NCI-H526 (cell line): ENCODE measurements at places on chromosomes 5 and 9.
A peak's percentile ranks its signal among the peaks of the same experiment; 100 is the strongest.

- DNase-seq, result no peak
Observed at GRCh38 chr9:130487500-130487899, 42.7 kb downstream of the ASS1 start.

DNA sequence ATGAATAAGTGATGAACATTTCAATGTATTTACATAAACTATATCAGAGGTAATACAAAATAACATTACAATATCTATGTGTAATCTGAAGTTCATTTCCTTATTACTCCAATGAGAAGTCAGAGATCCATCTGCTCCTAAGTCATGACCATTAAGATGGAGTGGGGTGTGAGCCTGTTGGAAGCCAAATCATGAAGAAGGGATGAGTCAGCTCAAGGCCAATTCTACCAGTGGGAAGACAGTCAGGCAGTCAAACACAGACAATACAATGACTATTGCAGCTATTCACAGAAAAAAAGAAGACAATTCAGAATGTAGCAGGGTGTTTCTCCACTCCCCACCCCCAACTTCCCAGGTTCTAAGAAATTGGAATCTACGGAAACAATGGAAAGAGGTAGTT is 155.0 kb downstream of the NFIB start:
- DNase-seq, result no peak

GRCh38 chr5:53714667-53715010 is 154.2 kb downstream of the NDUFS4 start:
- DNase-seq, result peak; percentile 1

DNA sequence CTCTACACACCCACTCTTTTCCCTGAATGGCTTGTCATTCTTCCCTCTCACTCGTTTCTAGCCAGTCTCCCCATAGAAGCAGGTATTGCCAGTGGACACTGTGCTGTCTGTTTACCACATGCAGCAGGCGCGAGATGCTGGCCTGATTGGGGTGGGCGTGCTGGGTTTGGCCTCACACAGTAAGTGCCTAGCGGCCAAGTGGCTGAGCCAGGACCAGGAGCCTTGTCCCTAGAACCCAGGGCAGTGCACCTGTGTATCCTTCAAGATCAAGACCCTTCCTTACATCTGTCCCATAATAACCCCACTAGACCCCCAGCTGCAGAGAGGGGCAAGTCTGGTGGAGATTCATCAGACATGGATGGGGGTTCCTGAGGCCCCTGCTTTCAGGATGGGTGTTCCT is 112.8 kb upstream of the IRX4 start:
- no peak for DNase-seq

DNA sequence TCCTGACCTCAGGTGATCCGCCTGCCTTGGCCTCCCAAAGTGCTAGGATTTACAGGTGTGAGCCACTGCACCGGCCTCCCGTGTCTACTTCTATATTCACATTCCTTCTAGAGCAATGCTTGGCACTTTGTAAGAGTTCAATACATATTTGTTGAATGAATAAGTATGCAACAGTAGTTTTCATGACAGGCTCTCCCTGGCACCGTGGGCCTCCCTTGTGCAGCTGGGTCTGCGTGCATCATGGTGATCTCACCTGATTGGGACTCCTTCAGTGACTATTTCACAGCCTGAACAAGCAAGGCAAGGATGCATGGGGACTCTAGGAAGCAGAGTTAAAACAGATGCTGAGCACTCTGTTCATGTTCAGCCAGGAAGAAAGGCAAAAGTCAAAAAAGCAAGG is 6.8 kb upstream of the ZBTB34 start:
- DNase-seq, result no peak

DNA sequence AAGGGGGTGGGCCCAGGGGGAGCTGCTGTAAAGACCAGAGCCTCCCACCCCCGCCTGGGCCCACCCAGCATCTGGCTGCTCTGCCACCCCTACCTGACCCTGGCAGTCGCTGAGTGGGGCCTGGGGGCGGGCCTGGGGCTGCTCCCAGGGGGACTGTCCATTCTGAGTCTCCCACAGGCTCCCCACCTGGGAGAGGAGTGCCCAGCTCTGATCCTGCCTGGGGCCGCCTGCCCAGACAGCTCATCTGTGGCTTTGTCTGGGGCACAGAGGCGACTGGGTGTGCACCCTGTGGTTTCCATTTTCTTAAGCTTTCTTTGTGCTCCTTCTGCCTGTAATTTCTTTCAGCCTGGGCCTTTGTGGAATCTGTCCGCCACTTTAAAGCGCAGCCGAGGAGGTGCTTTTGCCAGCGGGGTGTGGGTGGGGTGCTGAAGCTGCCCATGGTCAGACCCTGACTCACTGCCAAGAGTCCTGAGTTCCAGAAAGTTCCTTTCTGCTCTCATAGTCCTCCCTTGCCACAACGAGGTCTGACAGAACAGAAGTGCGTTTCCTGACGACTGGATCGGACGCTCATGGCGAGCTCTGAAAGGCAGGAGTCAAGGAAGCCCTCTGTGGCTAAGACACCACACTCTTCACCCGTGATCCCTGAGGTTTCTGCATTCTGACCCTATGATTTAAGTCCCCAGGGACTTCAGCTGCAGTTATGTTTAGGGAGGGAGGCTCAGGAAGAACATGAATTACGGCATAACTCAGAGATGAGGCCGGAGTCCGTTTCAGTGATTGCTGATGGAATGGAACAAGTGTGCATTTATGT is 225.0 kb downstream of the FANCC start:
- no peak for DNase-seq

GRCh38 chr5:113194591-113194990 is 218.0 kb downstream of the DCP2 start:
- no peak for DNase-seq

GRCh38 chr5:171745602-171746001 is 40.0 kb upstream of the SMIM23 start:
- no peak for DNase-seq

- DNase-seq, result no peak
Observed at GRCh38 chr5:132822650-132823480, 7.6 kb downstream of the SHROOM1 start.

DNA sequence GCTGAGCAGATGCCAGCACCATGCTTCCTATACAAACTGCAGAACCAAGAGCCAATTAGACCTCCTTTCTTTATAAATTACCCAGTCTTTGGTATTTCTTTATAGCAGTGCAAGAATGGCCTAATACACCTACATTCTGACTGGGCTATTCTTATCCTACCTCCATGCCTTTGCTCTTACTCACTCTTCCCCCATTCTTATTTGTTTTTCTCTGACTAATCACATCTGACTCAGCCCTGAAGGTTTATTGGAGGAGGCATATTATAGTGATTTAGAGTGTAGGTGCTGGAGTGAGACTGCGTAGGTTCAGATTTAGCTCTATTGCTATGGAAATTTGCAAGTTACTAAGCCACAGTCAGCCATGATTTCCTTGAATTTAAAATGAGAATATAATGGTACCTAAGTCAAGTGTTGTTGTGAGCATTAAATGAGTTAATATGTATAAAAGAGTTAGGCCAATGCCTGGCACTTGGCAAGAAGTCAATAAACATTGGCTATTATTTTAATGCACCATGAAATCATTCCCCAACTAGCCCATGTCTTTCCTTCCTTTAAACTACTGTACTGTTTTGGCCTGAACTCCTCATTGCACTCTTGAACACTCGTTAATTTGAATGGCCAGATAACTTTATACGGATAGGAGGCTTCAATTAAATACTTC is 531.2 kb upstream of the ZNF608 start:
- no peak for DNase-seq

DNA sequence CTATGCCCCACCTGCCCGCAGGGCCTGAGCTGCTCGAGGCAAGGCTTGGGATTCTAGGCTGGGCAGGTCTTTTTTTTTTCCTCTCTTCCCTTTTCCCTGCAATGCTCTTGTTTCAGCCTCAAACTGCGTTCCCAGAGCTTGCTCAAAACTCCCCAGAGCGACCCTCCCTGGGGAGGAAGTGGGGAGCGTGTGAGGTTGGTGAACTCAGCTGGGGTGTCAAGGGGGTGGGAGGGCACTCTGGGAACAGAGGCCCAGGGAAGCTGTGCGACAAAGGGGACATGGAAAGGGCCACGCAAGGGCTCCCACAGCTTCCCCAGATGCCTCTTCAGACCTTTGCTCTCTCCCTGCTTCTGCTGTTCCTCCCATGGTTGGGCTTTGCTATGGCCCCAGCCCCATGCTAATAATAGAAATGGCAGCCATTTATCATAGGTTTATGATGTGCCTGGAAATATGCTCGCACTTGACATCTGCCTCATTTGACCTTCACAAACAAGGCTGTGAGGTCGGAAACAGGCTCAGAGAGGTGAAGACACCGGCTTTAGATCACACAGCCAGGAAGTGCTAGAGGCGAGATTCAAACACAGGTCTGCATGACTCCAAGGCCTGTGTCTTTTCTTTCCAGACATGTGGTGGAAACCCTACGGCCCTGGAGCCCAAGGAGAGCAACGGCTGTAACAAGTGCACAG is 40.9 kb upstream of the IL17B start:
- DNase-seq, result no peak

DNA sequence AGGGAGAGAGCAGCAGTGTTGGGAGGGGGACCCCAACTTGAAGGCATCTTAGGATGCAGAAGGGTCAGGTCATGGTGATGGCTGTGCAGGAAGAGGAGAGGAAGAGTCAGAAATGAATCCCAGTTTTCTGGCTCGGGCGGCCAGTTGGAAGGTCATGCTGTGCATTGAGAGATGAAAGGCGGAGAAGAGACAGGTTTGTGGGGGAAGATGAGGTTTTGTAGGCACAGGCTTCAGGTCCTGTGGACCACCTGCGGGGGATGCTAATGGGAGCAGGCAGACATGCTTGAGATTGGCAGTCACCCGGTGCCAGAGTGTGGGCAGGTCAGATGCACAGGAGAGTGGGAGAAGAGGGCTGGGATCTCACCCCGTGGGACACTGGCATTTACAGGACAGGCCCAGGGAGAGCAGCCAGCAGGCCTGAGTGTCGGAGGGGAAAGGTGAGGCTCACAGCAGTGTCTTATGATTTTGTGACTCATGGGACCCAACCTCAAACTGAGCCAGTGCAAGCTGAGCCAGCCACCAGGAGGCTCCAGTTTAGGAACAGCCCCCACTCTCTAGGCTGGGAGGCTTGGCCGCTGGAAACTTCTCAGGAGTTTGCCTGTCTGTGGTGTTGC is 17.5 kb downstream of the STXBP1 start:
- no peak for DNase-seq

GRCh38 chr9:96565671-96566497 is 53.8 kb downstream of the CDC14B start:
- no peak for DNase-seq

GRCh38 chr5:90514520-90514919 is 14.9 kb downstream of the LYSMD3 start:
- DNase-seq, result no peak
